ENCODE measurements at places on chromosomes 5 and 9.
A peak's percentile ranks its signal among the peaks of the same experiment; 100 is the strongest.

GRCh38 chr5:116360008-116360853 lies 214.4 kb downstream of the SEMA6A start:
- no peak for DNase-seq

DNA sequence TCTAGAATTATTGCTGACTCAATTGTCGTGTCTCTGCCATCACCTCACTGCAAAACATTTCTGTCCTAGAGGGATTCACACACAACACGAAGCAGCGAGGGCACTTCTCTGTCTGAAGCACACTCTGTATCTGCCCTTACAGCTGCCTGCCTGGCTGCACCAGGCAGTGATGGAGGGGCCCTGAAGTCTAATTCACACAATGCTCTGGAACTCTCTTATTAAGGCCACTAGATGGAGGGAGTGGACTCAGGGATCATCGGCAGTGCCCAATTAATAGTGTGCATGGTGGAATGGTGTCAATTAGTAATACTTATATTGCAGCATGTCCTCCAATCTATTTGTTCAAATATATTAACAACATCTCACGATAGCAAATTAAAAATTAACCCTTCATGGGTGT lies 157.5 kb upstream of the MAP1B start:
- no peak for DNase-seq

DNA sequence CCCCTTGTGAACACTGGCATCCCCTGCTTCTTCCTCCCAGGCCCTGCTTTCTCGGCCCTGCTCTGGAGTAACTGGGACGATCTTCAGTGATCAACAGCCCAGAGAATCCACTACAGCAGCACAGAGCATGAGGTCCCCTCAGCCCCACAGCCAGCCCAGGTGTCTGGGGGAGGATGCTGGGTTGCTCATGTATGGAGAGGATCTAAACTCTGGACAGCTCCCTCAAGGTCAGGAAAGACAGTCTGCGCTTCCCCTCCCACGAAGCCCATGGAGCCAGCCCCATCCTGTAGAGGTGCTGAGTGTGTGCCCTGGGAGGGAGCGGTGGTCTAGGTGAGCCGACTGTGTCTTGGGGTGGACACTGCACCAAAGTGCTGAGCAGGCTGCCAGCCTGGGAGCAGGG lies 190.2 kb downstream of the GABBR2 start:
- no peak for DNase-seq

GRCh38 chr9:36991516-36992134 lies 42.4 kb downstream of the PAX5 start:
- DNase-seq = no peak

DNA sequence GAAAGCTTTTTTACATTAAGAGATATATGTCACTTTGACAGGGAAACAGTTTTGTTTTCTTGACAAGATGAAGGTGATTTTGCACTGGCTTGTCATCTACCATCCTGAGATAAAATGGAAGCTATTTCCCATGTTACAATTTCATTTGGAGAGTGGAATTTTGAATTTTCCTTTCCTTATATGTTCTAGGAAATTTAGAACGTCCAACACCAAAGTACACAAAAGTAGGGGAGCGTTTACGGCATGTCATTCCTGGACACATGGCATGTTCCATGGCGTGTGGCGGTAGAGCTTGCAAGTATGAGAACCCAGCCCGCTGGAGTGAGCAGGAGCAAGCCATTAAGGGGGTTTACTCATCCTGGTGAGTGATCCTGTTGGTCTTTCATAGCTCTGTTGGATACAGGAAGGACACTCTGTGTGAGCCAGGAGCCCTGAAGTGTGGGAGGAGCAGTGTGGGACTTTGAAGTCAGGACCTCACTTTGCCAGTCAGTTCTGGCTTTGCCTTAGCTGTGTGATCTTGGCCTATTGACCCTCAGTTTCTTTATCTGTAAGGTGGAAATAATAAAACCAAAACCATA lies 887 bp downstream of the PTPDC1 start:
- DNase-seq = peak; percentile 32

DNA sequence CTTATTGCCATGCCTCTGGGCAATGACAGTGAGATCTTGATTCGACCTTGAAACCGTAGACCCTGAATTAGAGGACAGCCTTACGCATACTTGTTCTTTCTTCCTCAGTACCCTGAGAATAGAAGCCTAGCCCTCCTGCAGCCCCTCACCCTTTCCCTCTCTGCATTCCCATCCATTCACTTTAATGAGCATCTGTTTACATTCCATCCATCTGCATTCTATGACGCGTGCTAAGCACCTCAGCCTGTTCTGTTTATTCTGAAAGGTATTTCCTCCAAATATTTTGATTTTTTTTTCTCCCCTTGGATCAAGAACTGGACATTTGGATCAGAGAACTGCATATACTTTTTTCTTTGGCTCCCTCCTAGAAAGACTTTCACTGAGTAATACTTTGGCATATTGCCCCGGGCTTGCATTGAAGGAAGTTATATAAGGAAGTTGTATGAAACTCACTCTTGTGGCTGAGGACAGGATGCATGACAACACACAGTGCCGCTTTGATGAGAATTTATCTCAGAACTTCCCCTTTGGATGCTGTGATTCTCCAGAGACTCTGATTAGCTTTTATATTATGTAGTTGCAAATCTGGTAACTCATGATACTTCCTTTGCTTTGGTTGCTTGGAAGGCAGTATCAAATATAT lies 15.7 kb downstream of the TMEM8B start:
- DNase-seq = peak; percentile 29

- no peak for DNase-seq
Measured at GRCh38 chr5:136308212-136308795, 57.0 kb downstream of the TRPC7 start.

GRCh38 chr5:66828046-66828547 lies 231.9 kb downstream of the MAST4 start:
- no peak for DNase-seq

DNA sequence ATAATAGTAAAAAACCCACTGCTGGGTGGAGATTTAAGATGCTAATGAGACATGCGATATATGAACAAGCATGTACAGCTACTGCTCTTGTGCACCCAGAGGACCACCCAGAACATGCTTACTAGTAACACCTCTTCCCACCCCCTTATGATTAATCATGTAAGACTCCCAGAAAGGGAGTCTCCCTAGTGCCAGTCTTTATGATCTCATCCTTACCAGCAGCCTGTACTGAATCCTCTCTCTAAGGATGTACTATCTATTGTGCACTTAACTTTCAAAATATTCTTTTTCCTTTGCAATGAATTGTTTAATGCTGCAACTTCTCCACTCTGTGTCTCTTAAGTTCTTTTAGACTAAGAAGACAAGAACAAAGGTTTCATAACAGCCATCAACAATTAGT lies 9.1 kb upstream of the MAT2B start:
- DNase-seq = peak; percentile 81

- DNase-seq = no peak
Measured at GRCh38 chr9:5909976-5910375, 19.3 kb downstream of the MLANA start.

DNA sequence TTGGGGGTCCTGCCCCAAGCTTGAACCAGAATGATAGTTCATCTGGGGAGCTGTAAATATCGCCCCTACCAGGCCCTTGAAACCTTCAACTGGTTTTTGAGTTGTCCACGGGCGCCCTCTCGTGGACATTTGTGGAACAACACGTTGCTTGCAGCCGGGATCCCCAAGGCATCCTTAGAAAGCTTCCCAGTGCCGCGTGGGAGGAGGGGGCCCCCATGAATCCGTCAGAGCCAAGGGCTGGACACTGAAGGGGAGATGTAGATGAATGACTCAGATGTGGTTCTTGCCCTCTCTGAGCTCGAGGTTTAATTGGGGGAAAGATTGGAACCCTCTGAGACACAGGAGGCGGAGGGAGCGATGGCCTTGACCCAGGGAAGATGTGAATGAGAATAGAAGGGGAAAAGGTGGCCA lies 31.8 kb upstream of the ORM1 start:
- peak; percentile 35 for DNase-seq

GRCh38 chr5:11407556-11408145 lies 496.6 kb downstream of the CTNND2 start:
- no peak for DNase-seq

- no peak for DNase-seq
Measured at GRCh38 chr5:55338092-55338613, 30.4 kb downstream of the MTREX start.

DNA sequence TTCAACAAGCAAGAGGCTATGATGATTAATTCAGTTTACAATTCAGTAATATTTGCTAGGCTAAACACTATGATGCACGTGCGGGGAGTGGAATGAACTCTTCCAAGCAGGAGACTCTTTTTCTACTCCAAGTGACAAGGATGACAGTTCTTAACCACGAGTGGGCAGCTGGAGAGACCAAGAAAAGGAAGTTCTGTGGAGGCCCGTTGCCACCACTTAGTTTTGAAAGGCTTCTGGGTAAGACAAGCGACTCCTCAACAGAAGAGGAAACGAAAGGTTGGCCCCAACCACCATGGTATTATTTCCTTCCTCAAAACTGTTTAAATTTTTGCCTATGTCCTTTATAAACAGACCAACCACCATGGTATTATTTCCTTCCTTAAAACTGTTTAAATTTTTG lies 2.8 kb downstream of the DCAF12 start:
- DNase-seq = no peak

DNA sequence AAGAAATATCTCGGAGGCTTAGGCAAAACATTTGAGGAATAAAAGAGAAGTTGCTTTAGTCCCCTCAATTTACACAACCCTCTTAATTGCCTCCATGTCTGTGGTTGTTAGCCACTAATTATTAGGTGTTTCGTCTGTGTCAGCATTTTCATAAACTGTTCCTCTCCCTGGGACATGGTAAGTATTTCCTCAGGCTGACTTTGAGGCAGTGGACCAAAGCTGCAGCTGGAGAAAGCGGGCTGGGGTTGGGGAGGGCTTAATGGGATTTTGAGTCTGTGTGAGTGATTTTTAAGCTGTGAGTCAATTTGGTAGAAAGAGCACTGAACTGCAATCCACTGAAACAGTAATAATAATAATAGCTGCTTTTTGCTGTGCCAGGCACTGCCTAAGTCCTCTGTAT lies 13.0 kb upstream of the TTC1 start:
- no peak for DNase-seq

- no peak for DNase-seq
Measured at GRCh38 chr5:121954086-121954485, 7.7 kb upstream of the SRFBP1 start.

DNA sequence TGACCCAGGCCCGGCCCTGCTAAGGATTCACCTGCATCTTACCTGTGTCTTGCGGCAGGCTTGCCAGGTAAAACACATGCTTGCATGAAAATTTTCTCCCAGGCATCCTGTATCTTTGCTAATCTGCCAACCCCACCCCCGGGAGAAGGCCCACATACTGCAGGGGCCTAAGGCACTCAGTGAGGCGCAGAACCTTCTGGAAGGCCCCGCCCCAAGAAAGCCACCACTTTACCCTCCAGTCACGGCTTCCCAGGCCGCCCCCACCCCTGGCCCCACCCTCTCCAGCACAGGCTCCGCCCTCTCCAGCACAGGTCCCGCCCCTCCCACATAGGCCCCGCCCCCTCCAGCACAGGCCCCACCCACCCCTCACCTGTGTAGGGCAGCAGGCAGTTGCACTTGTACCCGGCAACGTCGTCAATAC lies 29.8 kb upstream of the SEC16A start:
- DNase-seq = no peak

DNA sequence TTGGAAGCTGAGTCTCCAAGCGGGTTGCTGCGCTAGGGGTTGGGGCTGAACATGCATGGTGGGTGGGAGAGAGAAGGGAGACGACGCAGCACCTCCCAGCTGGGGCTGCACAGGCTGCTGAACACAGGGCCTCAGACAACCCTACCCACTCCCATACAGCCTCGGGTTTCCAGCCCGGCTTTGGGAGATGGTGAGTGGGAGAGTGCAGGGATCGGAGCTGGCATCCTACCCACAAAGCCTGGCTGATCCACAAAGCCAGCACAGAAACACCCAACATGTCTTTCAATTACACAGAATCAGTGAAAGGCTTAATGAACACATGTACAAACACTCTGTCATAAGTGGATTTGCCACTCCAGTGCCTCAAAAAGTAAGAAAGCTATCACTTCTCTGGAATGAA lies 64.8 kb downstream of the NSG2 start:
- DNase-seq = no peak

- DNase-seq = no peak
Measured at GRCh38 chr9:87497080-87497603, 525 bp upstream of the DAPK1 start.

DNA sequence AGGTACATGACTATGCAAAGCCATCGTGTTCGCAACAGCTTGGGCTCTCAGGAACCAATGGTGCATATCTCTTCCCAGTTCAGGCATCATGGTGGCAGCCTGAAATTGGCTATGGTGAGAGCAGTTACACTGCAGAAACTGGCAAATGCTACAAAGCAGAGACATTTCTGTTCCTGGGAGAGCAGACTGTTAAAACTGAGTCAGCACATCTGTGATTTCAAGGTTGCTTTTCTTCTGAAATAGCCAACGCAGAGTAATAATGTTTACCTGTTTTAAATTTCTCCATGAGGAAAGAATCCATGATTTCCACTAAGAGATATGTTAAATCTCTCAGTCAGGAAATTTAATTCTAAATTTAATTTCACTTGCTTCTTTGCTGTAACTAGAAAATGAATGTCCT lies 47.8 kb downstream of the C7 start:
- DNase-seq = no peak

DNA sequence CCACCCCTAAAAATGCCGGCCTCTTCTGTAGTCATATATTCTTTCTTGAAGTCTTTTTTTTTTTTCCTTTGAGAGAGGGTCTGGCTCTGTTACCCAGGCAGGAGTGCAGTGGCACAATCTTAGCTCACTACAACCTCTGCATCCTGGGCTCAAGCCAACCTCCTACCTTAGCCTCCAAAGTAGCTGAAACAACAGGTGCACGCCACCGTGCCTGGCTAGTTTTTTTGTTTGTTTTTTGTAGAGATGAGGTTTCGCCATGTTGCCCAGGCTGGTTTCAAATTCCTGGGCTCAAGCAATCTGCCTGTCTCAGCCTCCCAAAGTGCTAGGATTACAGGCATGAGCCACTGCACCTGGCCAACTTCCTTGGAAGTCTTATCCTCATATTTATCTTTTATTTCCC lies 19.1 kb downstream of the SREK1IP1 start:
- DNase-seq = no peak

DNA sequence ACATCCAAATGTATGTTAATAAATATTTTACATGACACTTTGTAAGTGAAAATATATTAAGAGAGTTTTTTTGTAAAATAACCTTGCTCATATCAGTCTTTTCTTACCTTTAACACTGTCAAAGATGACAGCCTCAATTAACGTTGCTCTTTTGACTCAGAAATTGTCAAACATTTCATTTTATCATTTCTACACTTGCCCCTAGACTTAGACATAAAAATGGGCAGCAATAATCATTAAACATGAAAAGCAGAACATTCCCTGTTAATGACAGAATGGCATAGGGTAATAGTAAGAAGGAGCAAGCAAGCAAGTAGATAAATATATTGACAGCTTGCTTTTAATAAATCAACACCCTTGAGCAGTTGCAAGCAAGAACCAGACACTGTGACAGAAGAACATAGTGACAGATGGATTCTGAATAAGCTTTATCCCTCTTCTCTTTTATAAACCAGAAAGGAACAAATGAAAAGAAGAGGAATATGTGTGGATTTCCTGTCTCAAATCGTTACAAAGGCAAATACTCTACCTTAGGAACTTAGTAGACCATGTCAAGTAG lies 796.0 kb upstream of the CHD1 start:
- DNase-seq = no peak

GRCh38 chr9:93709600-93710369 lies 133.4 kb downstream of the PHF2 start:
- DNase-seq = no peak

GRCh38 chr9:27356446-27356845 lies 59.5 kb upstream of the EQTN start:
- DNase-seq = no peak

GRCh38 chr5:45262061-45262590 lies 434.1 kb downstream of the HCN1 start:
- DNase-seq = no peak

All from kidney glomerular epithelial cell (primary cell).